ENCODE measurements at places on chromosomes 1 and 21.

GRCh38 chr1:164602480-164603093 is 43.6 kb downstream of the PBX1 start:
- DNase-seq, result peak; percentile 81

DNA sequence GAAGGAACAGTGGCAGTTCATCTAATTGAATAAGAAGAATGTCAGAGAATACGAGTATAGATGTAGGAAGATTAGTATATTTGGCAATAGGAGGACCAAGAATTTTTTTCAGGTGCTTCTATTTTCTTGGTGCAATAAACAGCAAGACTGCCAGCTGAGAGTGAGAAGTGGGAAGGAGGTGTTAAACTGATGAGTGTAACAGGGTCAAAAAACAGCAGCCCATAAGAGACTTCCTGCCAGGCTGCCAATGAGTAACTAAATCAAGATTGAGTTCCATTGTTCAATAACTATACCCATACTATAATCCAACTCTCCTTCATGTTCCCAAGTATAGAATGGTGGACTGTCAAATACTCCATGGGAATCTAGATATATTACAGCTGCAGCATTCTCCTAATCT is 28.7 kb downstream of the LYST start:
- no peak for DNase-seq

- no peak for DNase-seq
Observed at GRCh38 chr21:21915816-21916215, 917.6 kb downstream of the NCAM2 start.

- no peak for DNase-seq
Observed at GRCh38 chr1:233034836-233035235, 84.4 kb downstream of the NTPCR start.

DNA sequence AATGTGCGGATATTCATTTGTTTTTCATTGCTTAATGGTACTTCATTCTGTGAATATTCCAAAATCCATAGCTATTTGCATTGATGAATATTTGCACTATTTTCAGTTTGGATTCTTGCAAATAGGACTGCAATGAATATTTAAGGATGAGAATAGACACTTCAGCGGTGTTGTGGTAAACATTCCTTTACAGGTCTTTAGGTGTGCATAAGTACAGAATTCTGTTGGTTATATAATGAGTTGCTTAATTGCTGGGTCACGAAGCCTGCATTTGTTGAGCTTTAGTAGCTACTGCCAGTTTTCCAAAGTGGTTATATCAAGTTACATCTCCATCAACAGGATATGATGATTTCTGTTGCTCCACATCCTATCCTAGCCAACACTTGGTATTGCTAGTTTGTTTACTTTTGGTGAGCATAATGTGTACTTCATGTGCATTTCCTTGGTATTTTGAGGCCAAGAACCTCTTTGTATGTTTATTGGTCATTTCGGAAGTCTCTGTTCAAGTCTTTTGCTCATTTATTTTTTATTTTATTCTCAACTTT is 64.2 kb upstream of the CYYR1 start:
- no peak for DNase-seq

- DNase-seq, result peak; percentile 8
Observed at GRCh38 chr1:32580348-32581017, 41.3 kb downstream of the ZBTB8A start.

- no peak for DNase-seq
Observed at GRCh38 chr1:87918398-87918797, 589.7 kb downstream of the LMO4 start.

GRCh38 chr1:246106342-246106763 is 400.7 kb downstream of the SMYD3 start:
- no peak for DNase-seq

- peak; percentile 80 for DNase-seq
Observed at GRCh38 chr1:240492832-240493440, 119.0 kb downstream of the GREM2 start.
